ENCODE measurements at places on chromosomes 11 and 22.
A peak's percentile ranks its signal among the peaks of the same experiment; 100 is the strongest.

- DNase-seq: no peak
Observed at GRCh38 chr11:64139049-64139448, 26.9 kb downstream of the MACROD1 start.

- peak; percentile 89 for DNase-seq
Observed at GRCh38 chr22:49657275-49657973, 170.2 kb downstream of the BRD1 start.

- no peak for DNase-seq
Observed at GRCh38 chr11:119934267-119934666, 203.6 kb downstream of the TRIM29 start.

DNA sequence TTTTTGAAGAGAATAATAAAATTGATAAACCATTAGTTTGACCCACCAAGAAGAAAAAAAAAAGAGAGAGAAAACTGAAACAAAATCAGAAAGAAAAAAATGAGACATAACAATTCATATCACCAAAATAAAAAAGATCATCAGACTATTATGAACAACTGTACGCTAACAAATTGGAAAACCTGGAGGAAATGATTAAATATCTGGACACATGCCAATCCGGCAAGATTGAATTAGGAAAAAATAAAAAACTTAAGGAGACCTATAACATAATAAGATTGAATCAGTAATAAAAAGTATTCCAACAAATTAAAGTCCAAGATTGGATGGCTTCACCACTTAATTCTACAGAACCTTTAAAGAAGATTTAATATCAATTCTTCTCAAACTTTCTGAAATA is 136.7 kb downstream of the CASP12 start:
- DNase-seq: no peak

DNA sequence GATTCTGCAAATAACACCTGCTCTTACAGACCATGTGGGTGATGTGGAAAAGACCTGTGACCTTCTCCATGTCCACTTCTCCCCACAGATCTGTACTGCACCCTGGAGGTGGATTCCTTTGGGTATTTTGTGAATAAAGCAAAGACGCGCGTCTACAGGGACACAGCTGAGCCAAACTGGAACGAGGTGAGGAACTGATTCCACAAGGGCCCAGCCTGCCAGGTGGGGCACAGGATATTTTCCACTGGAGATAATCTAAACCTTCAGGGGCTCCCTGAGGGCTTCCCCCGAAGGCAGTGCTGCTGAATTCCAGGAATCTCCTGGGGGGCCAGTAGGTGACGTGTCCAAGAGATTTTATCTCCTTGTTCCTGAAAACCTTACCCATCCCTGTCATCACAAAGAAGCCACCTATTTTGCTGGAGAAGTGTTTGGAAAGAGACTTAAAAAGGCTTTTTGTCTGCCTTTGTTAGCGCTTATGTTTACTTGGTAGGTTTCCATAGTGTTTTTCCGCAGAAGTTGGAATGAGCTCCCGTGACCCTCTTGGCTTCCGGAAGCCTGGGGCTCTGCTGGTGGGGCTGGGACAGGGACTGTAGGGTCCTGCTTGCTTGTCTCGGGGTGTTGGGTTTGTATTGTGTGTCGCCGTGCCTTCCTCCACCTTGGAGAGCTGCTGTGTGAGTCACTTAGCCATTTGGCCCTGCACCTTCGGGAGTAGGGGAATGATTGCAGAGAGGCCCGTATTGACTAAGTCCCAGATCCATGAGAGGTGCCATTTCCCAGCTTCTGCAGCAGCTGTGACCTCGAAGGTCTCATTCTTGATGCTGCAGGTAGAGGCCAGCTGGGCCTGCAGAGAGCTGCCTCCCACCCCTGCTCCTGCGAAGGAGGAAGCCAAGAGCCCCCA is 112.4 kb downstream of the BCR start:
- DNase-seq: no peak

DNA sequence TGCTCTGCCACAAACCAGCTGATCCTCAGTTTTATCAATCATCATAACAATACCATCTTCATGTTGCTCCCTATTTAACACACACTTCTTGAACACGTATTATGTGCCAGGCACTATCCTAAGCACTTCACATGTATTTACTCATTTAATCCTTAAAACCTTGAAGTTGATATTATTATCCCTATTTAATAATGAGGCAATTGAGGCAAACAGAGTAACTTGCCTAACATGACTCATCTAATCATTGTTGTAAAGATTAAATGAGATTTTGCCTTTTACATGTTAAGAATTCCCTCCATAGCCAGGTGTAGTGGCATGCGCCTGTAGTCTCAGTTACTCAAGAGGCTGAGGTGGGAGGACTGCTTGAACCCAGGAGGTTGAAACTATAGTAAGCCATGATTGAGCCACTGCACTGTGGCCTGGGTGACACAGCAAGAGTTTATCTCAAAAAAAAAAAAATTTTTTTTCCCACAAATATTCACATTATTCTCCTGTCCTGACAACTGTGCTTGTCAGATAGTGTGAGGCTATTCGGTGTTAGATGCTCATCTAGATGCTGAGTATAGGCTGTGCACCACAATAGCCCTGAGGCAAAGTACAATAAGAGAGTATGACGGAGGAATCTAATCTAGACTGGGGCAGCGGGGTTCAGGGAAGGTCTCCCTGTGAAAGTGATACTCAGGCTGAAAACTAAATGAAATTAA is 13.4 kb downstream of the CKAP5 start:
- no peak for DNase-seq

DNA sequence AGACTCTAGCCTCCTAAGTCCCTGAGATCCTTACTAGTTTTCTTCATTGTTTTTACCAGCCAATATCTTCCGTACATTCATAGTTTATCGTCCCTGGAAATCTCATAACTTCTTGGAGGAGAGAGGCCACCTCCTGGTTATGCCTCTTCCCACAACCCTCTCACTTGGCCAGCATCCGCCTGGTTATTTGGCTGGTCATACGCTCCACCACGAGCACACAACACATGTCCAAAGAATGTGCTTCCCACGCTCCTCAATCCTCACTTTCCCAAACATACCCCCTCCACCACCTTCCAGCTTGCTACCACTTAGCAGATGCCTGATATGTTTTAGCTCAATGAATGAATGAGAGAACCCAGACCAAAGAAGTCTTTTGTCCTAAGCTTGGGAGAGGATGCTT is 83.5 kb upstream of the EIF3D start:
- no peak for DNase-seq

DNA sequence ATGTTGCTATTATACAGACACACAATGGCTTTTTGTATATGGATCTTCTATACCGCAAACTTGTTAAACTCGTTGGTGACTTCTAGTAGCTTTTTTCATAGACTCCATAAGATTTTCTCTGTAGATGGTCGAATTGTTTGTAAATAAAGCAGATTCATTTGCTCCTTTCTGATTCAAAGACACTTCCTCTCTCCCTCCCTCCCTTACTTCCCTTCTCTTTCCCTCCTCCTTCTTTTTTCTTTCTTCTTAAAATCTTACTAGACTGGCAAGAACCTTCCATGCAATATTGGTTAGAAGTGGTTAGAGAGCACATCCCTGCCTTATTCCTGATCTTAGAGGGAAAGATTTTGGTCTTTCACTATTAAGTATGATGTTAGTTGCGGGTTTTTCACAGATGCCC is 36.4 kb downstream of the MYEOV start:
- DNase-seq: no peak

GRCh38 chr11:69210310-69211035 is 54.7 kb downstream of the SMIM38 start:
- DNase-seq: no peak

DNA sequence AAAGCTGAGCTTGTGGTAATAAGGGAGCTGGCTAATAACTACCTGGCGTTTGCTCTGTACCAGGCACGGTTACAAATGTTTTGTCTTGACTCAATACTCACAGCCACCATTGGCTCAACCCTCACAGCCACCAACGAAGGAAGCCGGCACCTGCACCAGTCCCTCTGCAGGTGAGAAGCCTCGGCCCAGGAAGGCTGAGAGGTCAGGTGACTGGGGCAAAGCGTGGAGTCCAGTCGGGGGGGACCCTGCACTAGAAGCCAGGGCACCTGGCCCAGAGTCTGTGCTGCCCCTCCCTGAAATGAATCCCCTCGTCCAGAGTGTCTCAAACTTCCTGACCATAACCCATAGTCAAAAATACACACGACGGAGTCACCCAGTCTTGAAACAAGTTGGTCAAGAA is 90.1 kb downstream of the PHF21B start:
- no peak for DNase-seq

DNA sequence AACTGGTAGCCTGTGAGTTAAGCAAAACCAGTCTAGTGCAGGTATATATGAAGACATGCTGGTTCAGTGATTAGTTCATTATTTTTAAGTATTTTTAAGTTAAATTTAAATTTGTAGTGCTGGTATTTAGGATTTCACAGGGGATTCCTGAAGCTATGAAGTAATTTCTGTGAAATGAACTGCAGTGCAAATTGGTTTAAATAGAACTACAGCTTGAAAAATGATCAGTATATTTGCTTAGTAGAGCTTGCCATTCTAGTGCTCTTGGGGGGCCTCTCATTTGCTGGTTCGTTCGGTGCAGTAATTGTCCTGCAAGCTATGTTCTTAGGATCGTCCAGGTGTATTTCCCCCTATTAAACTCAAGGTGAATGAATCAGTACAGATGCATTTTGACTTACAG is 13.1 kb downstream of the REXO2 start:
- no peak for DNase-seq

GRCh38 chr11:97973352-97973857 is 1047.3 kb upstream of the CNTN5 start:
- DNase-seq: no peak

GRCh38 chr11:36030731-36031281 is 86.9 kb downstream of the LDLRAD3 start:
- no peak for DNase-seq

DNA sequence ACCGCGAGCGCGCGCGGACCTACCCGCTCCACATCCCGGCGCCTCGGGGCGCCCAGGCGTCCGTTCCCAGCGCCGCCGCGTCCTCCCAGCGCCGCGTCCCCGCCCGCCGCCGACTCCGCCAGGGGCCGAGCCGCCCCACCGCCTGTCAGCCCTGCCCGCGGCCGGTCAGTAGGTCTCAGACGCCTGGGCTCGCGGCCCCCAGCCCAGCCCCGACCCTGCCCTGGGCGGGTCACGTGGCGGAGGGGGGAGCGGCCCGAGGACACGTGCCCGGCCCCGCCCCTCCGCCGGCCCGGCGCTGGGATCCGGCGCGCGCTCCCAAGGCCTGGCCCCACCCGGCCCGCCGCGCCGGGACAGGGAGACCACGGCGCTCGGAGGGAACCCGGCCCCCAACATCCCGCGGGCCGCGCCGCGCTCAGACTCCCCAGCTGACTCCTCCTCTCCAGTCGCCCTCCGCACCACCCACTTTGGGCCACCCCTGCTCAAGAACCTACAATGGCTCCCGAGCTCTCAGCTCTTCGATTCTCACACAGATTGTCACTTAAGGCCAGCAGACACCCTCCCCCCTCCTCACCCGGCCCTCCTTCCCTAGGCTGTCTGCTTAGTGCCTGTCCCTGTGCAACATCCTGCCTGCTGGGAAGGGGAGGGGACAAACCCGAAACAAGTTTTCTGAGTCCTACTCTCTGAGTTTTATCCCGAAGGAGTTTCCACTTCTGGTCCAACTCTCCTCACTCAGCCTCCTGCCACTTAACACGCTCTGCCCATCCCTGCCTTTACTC is at the start of gene RAB3IL1:
Gene RAB3IL1, minus strand, starts transcription at position 233 of the 776 bp plus-strand sequence. Its CDS starts 199 bp downstream, at position 34.
- DNase-seq: no peak

DNA sequence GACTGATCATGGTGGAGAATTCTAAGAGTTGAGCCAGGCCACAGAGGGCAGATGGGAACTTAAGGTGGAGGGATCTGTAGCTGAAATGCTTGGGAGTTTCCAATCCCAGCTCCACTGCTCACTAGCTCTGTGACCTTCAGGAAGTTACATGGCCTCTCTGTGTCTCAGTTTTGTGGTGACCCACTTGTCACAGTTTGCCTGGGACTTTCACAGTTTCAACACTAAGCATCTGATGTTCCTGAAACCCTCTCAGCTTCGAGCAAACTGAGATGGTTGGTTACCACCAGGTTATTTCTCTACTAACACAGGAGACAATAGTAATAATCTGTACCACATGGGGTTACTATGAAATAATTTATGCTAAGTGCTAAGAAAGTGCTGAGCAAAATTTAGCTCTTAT is 505.3 kb downstream of the OPCML start:
- no peak for DNase-seq

DNA sequence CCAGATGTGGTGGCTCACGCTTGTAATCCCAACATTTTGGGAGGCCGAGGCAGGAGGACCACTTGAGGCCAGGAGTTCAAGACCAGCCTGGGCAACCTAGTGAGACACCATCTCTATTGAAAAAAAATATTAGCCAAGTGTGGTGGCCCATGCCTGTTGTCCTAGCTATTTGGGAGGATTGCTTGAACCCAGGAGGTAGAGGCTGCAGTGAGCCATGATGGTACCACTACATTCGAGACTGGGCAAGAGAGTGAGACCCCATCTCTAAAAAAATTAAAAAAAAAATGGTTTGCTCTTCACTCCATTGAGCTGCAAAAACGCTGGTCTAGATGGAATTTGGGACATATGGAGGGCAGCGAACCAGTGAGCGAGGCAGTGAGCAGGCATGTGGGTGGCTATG is 21.6 kb upstream of the SOX10 start:
- DNase-seq: no peak

DNA sequence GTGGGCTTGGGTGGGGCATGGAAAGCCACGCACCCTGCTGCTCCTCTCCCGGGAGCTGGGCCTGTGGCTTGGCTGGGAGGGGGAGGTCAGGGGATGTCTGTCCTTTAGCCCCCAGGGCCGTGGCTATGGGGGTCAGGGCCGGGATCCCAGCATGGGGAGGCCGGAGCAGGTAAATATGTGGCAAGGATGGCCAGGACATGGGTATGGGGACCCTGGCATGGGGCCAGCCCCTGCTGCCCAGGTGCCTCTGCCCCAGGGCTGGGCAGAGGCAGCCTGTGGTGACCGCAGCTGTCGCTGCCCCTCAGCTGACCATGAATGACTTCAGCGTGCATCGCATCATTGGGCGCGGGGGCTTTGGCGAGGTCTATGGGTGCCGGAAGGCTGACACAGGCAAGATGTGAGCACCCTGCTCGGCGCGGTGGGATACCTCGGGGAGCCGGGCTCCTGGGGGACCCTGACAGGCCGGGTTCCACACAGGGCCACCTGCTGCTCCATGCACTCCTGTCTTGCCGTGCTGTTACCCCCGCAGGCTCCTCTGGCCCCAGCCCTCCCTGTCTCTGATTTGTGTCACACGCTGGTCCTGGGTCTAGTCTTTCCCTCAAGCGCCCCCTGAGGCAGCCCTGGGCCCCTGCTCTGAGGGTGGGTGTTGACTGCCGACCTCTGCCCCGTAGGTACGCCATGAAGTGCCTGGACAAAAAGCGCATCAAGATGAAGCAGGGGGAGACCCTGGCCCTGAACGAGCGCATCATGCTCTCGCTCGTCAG is 8.1 kb upstream of the ANKRD13D start:
- DNase-seq: no peak
